ENCODE measurements at places on chromosomes 3 and 15.

GRCh38 chr3:119492128-119492527 lies 6.2 kb upstream of the TIMMDC1 start:
- no peak for DNase-seq

GRCh38 chr3:195045481-195046210 lies 225.3 kb downstream of the XXYLT1 start:
- DNase-seq, result no peak

DNA sequence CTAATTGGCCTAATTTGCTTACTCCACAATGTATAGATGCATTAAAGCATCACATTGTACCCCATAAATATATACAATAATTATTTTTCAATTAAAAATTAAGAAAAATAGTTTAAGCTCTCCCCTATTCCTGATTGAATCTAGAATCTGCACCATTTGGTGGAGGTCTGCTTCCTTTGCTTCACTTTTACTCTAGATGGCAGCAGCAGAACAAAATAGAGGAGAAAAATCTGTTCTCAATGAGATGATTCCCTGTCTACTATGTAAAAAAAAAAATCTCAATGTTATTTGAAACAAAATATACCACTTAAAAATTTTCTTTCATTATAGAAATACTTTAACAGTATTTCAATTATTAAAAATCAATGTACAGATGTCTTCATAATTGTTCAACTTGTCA lies 109.6 kb upstream of the FXR1 start:
- no peak for DNase-seq

- no peak for DNase-seq
Observed at GRCh38 chr3:40623567-40623966, 98.8 kb downstream of the ZNF621 start.

DNA sequence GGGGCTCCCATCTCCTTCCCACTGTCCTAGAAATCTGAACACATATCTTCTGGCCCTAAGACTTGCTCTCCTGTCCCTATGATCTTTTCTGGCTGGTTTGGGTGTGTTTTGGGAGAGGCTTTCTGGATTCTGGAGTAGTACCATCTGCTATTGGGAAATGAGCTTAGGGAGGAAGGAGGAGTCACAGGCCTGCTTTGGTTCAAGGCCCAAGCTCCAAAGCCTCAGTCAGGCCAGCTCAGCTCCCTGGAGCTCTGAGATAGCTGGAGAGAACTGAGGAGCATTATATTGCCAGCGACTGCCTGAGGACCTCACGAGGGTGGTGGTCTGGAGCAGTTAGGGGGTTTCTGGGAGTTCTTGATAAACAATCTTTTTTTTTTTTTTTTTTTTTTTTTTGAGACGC lies 18.7 kb downstream of the RASGRF1 start:
- no peak for DNase-seq

GRCh38 chr3:160540551-160540950 lies 24.8 kb downstream of the KPNA4 start:
- no peak for DNase-seq

DNA sequence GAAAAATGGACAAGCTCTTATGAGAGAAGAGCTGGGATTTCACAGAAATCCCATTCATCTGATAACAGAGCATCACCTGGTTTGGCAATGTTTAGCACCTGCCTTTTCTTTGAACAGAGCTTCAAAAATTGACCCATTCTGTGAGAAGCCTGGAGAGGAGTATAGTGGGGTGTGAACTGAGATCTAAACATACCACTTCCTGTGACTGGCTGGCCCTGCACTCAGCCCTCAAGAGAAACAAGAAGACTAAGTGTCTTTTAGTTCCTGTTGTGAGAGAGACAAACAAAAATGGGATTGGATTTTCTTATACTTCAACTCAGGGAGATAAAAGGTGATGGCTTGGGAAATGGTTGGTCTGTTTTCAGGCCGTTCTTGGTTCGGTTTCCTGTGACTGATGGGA lies 1060.2 kb downstream of the ROBO1 start:
- DNase-seq, result no peak

GRCh38 chr3:188349933-188350332 lies 196.0 kb downstream of the LPP start:
- no peak for DNase-seq

GRCh38 chr3:12620305-12620704 lies 43.6 kb downstream of the RAF1 start:
- no peak for DNase-seq

DNA sequence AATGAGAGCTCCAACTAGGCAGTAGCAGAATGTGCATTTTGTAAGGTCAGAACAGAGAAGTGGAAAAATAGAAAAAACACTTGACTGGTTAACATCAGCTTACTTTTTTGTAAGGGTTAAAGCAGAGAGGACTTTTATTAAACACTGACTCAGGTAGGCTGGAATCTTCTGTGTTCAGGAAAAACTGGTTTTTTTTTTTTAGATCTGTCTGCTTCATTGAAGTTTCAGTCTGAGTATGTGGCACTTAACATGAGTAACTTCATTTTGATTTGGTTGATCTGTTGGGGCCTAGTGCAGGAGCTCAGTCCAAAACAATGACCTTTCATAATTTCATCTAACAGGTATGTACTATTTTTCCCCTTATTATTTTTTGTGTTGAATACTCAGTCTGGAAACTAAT lies 141.1 kb downstream of the DOCK3 start:
- no peak for DNase-seq

GRCh38 chr15:50815958-50816590 lies 50.6 kb upstream of the SPPL2A start:
- DNase-seq, result no peak

GRCh38 chr3:78506581-78507195 lies 1261.1 kb downstream of the ROBO1 start:
- no peak for DNase-seq

DNA sequence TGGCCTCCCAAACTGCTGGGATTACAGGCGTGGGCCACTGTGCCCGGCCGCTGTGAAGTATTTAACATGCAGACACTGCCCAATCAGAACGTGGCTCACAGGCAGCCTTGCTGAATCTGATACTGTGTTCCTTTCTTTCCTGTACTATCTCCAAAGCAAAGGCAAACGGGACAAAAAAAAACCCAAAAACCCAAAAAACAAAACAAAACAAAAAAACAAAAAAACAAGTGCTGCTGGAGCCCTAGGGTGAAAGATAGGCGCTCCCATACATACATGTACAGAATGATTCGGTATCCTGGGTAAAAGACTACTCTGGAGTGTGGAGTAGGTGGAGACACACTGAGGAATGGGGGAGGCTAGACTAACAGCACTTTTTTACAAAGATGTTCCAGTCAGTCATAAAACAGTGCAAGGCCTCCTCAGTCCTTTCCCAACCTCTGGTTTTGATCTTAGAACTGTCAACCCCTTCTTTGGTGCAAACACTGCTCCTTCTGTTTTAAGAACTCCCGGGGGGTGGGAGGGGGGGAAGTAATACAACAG lies 7.7 kb upstream of the MAP1A start:
- DNase-seq, result no peak

DNA sequence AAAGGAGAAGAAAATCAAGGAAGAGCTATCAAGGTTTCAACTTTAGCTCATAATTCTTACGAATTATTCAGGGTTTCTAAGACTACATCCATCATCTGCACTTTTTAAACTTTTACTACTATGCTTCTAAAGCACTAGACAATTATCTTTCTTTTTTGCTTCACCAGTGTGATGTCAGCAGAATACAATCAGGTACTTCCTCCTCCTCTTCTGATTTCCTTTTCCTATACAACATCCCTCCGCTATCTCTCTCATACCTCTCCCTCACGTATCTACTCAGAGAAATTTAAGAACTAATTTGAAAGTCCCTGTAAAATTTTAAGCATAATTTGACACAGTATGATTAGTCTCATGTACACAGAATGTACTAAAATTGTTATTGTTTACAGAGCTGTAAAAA lies 47.3 kb upstream of the USP50 start:
- DNase-seq, result no peak

GRCh38 chr3:119608405-119609000 lies 10.8 kb downstream of the PLA1A start:
- DNase-seq, result no peak

DNA sequence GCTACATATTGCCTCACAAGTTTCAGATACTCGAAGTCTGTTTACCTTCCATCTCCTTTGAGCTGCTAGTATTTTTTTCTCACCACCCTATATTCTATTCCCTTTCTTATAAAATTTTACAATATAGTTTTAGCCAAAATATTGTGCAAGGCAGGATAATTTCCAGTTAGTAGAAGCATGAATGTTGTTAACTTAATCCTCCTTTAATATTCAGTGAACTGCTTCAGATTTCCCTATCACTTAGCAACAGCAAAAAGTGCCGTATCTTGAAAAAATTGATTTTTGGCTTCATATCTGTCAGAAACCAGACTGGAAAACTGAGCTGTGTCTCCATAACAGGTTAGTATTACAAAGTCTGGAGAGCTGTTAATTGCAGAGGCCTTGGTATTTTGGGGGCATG lies 24.0 kb downstream of the PLSCR4 start:
- no peak for DNase-seq

- no peak for DNase-seq
Observed at GRCh38 chr3:87674397-87675161, 384.2 kb downstream of the CGGBP1 start.

Measured in DMS 273 treated with DMSO at 0.1 percent for 48 hours (cell line).